KBM-7 (cell line): ENCODE measurements at places on chromosomes 5 and 9.

DNA sequence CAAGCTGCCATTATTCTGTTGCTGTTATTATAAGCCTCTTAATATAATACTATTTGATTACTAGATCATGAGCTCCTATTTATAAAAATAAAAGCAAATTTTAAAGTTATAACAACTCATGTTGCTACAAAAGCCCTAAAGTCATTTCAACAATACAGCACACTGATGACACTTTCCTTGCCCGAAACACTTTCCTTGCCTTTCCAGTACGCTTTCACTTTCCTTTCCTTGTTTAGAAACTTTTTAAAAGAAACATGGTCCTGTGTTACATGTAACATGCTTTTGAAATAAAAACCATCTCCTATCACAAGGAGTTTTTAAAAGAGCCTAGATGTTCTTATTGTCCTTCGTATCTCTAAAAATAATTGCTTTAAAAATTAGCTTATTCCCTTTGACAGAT, 688.4 kb downstream of the PTPRD start:
- DNase-seq, result no peak

DNA sequence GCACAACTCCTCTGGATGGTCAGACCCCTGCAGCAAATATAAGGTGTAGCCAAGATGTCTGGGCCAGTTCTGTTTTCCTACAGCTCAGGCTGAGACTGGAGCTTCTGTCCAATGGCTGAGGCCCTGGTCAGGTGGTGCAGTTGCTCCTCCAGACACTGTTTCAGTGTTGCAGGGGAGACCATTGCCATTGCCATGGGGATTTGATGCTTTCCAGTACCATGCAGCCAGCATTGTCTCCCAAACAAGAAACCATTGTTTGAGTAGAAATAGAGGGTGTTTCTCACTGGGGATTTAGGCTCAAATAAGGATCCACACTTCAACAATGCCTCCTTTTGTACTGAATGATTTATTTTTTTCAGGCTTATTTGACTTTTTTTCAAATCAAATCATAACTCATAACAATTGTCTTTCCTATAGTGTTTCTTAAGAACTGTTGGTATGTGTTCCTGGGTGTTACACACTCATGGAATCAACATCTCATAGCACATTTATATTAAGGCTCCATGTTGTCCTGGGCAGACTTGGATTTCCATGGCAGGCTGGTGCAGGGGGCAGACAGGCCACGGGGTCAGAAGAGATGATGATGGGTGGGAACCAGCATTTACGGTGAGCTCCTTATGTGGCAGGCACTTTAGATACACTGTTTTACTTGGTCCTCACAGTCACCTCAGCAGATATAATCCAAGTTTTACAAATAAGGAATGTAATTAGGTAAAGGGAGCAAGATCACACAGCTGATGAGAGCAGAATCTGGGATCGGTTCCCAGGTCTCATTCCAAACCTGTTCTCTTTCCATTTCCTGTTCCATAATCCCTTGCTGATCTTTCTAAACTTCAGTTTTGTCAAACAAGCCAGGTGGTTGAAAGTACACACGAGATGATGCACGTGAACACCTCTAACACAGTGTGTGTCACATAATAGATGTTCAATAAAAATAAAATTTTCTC, 95.9 kb upstream of the GNAQ start:
- DNase-seq, result no peak

DNA sequence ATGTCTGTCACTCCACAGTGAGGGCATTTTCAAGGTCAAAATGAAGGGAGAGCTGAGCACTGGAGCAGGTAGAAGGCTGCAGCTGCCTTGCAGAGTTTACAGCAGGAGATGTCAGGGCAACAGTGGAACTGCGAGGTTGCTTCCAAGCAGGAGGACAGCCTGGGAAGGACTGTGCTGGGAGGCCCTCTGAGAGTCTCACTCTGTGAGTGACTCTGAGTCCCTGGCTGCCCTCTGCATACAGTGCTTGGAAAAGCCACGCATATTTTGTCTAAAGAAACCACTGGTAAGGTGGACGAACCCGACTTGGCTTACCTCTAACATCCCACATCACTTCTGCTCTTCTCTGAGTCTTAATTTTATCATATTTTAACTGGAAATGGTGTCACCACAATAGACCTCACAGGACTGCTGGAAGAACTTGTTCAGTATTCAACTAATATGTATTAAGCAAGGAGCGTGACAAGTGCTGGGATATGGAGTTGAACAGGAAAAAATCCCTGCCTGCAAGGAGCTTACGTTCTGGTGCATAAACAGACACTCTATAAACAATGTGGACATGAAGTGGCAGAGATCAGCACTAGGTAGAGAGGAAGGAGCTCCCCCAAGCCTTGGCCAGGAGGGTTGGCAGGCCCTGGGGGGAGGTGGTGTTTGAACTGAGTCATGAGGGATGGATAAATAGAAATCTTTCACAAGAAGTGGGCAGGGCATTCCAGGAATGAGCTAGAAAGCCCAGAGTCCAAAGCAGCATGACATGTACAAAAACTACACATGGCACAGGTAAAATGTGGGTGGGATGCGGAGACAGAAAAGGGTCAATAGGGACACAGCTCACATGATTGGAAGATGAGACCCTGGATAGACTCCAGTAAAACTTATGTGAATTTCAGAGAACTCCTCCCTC, 64.0 kb upstream of the FOXE1 start:
- DNase-seq, result no peak

DNA sequence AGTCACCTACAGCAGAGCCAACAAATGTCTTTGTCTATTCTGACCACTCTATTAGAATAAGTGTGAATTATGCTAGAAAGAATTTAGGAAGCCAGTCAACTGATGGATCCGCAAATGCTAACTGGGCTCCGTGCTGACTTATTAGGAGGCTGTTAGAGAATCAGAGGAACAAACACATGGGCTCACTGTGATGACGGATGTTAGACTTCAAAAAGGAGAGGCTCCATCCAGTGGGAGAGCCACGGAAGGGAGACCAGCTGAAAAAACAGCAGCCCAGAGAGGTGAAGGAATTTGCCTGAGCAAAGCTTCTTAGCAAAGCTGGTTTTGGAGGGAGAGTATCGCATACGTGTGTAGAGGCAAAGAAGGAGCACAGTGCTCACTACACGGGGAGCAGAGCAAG, 5.8 kb upstream of the TGFBI start:
- DNase-seq, result no peak

DNA sequence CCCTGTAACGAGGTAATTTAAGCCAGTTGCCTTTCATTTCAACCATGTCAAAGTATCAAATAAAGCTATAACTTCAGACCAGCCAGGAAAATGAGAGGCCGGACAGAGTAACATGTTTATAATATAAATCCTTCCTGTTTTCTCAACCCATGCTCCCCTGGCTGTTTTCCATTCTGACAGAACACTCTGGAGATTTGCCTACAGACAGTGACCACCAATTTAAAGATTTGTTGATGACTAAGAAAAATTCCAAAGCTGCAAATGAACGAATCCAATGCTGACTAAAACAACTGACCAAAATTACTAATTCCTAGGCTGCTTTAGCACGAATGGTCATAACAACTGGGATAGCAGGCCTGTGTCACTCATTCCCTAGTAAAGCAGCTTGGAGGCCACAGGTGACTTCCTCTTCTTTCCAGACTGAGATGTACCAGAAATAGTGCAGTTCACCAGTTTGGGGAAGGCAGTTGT, 141.4 kb downstream of the AOPEP start:
- no peak for DNase-seq

- peak; percentile 92 for DNase-seq
Observed at GRCh38 chr5:163916376-163916775, 411.0 kb downstream of the MAT2B start.

DNA sequence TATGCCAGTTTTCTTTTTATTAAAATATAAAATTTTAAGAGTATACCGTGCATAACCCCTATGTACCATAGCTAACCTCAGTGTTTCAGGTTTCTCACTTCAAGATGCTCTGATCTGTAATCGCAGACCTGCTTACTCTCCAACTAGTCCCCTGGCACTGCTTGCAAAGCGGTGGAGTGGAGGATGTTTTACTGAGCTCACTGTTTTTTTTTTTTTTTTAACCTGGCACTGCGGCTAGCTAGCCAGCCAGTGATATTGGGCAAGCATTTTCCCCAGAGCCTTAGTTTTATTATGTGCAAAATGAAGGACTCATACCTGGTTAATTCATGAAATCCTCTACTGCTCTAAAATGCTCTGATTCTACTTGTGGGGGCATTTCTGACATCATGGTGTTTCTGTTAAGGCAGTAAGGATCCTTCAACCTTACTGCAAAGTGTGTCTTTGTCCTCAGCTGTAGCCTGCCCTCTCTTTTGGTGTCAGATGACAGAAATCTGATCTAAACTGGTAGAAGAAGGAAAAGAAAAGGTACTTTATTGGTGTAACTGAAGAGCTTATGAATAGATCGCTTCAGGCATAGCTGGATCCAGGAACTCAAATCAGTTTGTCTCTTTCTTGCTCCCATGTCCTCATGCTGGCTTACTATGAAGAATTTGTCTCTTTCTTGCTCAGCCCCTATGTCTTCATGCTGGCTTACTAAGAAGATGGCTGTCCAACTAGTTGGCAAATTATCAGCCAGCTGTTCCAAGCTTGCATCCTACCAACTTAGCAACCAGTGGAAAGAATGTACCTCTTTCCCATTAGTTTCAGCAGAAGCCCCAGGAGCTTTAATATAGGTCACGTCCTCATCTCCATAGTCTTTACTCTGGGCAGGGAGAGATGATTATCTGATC, 59.8 kb downstream of the DOCK2 start:
- no peak for DNase-seq

DNA sequence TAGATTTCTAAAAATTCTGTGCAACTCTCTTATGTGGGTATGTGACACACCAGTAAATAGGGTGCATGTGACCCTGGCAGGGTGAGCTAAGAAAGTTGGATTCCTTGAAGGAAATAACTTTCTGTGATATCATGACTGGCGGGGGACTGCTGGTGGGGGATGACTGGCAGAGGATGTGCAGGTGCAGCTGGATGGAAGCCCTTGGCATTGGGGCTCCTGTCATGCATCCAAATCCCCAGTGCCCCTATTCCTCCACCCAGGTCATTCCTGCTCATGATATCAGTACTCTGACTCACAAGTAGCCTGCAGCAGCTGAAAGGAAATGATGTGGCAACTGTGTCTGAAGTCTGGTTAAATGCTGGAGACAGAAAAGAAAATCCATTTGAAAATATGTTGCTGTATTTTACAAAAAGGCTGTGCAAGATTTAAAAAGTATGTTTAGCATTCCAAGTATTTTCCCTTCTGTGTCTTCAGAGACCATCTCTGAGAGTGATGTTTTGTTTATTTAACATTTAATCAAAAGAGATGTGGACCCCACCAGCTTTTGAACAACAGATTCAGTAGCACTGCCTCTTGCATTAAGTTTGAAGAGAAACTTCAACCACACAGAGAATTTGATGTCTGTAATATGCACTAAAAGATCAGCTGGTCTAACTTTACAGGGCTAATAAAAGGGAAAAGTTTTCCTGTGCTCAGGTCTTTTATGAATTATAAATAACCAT, 17.9 kb upstream of the ZSWIM6 start:
- no peak for DNase-seq

DNA sequence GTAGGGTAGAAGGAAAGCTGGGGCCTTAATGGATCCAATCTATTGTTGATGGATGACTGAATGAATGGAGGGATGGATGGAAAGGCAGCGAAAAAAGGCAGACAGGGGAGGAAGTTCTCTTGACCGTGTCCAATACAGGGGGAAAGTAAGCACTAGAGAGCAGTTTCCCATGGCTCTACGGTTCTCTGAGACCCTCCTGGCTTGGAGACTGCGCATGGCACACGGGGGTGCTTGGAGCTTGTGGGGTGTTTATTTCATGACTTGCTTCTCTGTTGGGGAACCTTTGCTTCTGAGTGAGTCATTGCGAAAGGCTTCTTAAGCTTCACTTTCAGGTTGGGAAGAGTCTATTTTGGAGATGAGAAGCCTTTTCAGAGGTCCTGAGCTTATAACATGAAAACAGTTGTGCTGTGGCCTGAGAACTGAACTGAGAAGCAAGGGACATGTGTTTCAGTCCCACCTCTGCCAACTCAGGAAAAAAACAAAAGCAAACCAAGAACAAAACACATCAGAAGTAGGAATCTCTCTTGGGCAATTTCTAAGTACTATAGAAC, 12.8 kb upstream of the TEX48 start:
- no peak for DNase-seq

- no peak for DNase-seq
Observed at GRCh38 chr9:3049636-3050035, 205.7 kb upstream of the PUM3 start.

DNA sequence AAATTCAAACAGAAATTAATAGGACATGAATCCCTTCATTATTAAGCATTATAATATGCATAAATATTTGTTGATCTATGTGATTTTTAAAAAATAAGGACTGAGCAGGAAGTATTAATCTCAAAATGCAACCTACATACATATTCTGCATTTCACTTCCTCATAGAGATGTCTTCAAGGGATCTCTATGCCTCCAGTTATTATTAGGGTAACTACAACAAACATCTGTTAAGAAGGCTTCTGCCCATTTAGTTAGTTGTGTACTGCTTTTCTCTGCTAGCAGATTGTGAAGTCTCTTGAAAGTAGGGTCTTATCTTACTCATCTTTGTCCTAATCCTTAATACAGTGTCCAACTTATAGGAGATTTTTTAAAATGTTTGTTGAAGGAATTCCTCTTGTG, 414.1 kb downstream of the ACTL7B start:
- no peak for DNase-seq

GRCh38 chr5:4553978-4554377, 586.2 kb upstream of the ADAMTS16 start:
- DNase-seq, result no peak

- DNase-seq, result peak; percentile 64
Observed at GRCh38 chr9:85897848-85898247, 43.1 kb upstream of the NAA35 start.

DNA sequence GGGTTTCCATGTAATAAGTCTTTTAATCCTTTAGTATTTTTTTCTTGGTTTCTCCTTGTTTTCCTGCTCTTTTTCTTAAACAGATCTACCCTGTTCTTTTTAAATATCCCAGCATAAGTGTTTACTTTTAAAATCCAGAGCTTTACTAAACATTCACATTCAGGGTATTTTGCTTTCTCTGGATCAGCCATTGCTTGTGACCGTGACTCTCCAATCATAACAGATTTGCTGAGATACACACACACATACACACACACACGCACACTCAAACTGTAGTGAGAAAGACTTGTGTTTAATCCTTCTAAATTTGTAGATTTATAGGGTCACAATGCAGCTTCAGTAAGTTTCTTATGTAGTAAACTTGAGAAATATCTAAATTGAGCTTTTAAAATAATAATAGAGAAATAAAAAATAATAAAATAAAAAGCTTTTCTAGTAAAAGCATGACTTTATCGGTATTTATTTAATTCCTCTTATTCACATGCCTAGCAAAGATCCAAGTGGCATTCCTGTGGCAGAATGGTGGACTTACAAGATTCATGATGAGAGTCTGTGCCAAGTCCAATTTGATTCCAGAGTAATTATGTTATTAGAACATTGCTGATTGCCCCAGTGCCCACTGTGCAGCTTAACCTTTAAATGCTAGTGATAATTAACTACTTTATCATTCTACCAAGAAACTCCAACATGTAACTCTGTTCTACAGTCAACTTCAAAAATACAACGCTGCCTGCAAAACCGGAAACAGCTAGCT, 129.0 kb downstream of the TLE4 start:
- no peak for DNase-seq

DNA sequence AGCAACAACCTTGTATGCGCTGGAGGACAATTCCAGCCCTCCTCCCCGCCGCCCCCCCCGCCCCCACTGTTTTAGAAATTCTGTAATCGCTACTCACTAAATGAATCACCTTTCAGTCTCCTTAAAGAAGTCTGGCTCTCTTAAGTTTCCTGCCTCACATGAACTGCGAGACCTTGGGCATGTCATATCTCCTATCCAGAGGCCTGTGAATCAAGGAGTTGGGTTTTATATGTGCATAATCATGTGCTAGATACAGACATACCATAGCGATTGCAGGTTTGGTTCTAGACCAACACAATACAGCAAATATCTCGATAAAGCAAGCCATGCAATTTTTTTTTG, 337 bp upstream of the DMAC1 start:
- no peak for DNase-seq
